ENCODE measurements at places on chromosomes 1 and 21.
A peak's percentile ranks its signal among the peaks of the same experiment; 100 is the strongest.

DNA sequence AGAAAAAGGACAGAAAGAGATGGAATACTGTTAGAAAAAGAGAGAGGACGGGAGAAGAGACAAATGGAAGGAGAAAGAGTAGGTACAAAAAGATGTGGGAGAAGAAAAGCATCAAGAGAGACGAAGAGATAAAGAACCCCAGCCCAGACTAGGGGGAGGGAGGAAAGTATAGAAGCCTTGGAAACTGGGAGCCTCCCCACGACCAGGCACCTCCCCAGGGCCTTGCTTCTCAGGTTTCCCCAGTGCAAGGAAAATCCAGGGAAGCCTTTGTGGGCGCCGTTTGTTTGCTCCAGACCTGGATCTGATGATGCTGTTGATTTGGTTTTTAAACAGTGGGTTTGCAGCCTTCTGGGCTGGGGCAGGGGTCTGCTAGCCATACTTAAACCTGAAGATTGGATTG, 15.2 kb upstream of the ALX3 start:
- no peak for DNase-seq

- no peak for DNase-seq
Observed at GRCh38 chr1:177686933-177687332, 282.9 kb downstream of the SEC16B start.

- DNase-seq, result no peak
Observed at GRCh38 chr1:81358151-81358550, 442.6 kb upstream of the ADGRL2 start.

DNA sequence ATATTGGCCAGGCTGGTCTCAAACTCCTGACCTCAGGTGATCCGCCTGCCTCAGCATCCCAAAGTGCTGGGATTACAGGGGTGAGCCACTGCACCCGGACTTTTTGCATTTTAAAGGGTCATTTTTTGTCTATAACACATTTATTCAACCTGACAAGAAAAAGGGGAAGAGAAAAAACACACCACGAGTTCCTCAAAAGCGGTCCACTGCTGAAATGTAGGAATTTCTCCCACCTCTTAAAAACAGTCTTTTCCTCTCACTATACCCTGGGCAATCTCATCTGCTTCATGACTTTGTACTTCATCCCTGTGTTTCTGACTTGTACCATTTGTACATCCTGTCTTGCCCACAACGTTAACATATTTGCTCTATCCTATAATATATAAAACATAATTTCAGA, 413.3 kb upstream of the PTBP2 start:
- DNase-seq, result no peak

DNA sequence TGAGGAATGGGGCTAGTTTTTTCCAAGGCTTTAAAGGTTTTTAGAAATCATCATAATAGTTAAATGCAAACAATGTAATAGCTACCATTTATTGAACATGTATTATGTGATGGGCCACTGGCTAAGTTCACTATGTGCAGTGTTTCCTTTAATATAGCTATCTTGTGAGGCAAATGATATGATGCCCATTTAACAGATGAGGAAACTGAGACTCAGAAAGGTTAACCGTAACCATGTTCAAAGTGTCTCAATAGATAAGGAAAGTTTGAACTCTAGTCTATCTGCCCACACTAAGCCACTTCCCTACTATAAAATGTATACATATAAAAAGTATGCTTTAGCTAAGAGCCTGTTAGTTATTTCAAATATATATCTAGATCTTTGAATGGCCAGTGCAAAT, 64.8 kb downstream of the GNG12 start:
- DNase-seq, result no peak

DNA sequence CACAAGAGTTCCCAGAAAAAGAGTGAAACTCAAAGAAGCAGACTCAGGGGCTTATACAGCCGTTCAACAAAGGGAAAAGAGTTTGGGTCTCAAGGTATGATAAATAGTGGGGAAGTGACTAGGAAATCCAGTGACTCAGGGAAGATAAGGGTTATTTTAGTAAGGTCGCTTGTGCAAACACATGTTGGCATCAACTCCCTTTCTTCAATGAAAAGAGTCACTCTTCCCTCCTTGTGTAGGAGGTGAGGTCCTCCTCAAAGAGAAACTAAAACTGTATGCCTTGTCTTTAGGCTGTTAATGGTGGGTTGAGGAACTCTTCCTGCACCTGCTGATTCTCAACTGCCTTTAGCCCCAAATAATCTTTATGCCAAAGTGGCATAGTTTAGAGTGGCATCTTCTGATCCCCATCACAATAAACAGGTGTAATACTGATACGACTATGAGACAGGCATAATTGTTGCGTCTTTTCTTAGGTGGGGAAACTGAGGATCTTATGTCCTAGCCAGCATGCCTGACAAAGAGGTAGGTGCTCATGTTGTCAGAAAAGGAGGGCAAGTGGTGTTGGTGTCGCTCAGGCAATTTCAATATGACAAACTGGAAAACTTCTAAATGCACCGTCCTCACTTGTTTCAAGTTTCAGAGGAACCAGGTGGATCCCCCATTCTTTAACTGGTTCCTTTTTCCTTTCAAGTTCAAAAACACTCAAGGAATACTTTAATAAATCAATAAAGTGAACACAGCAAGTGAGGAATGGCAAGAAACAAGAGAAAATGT, 294.1 kb upstream of the RUNX1 start:
- DNase-seq, result no peak

DNA sequence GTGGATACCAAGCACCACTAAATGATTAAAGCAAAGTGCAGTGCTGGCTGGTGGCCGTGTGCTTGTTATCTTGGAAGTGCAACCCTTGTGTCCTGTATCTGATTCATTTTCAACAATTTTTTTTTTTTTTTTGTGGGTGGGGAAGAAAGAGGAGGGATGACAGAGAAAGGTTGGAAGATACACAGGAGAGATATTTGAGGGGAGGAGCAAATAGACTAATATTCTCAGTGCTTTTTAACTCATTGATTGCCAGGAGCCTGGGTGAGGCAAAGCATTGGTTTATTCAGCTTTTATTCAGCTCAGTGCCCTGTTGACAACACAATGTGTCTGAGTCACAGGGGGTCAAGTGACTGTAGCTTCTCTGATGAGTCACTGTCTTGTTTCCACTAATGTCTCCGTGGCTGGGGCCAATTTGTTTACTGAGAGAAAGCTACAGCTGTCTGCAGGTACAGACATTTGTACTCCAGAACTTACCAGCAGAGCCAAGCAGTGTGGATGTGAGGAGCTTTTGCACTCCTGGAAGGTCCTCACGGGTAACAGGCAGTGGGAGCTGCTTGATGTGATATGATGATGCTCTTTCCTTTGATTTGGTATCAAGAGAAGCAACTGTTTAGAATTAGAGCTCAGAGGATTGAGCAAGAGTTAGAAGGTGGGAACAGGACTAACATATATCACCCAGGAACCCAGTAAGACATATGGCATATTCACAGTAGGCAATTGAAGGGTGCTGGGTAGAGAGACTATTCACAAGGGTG, 23.6 kb upstream of the DNM3 start:
- DNase-seq, result peak; percentile 67

GRCh38 chr1:13996334-13996733, 296.3 kb downstream of the PRDM2 start:
- no peak for DNase-seq

DNA sequence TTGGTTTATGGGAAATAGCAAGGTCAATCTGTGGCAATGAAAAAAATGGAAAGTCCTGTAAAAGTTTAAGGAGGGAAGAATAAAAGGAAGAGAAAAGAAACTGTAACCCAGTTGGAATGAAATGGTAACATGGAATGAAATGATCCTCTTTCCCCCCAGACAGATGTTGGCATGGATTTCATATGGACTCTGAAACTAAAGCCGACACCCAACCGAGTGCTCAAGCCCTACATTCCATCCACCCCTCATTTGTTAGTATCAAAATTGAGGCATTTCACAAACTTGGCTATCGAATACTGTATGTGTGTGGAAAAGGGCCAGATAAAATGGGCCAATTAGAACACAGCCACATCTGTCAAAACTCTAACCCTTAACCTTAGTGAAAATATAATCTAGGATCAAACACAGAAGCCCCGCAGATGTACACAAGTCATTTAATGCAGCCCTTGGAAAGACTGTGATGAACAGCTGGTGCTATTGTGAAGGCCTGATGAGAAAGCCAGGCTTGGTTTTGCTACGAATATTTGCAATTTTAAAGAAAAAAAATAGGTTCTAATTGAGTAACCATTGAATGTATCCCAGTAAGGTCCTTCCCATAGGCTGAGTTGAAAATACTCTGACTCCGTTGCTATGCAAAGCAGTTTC, 72.6 kb upstream of the RGL1 start:
- DNase-seq, result no peak

GRCh38 chr21:46456750-46457149, 1.9 kb upstream of the DIP2A start:
- DNase-seq, result no peak

DNA sequence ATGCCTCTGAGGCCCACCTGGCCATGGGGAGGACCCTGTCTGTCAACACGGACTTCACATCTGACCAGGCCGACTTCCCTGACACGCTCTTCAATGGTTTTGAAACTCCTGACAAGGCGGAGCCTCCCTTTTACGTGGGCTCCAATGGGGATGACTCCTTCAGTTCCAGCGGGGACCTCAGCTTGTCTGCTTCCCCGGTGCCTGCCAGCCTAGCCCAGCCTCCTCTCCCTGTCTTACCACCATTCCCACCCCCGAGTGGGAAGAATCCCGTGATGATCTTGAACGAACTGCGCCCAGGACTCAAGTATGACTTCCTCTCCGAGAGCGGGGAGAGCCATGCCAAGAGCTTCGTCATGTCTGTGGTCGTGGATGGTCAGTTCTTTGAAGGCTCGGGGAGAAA, 101.8 kb downstream of the ADARB1 start:
- DNase-seq, result no peak

DNA sequence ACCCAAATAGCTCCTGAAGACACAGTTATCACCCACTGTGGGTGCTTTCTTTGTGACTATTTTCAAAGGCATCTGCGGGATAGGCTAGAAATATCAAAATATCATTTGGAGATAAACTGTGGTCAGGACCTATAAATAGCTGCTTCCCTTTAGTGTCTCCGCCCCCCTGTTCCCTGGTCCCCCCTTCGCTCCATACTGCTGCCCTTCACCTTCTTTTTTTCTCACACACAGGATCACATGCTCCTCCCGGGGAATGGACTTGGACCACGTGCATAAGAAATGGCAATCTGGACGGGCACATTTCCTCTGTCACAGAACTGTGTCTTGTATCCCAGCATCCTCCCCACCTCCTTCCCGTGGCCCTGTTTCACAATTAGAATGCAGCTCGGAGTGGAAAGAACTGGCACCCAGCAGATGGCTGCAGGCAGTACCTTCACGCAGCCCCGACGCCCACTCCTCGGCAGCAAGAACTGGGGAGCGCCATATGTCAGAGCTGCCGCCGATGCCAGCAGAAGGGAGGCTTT, 68.8 kb upstream of the SSX2IP start:
- DNase-seq, result peak; percentile 43

DNA sequence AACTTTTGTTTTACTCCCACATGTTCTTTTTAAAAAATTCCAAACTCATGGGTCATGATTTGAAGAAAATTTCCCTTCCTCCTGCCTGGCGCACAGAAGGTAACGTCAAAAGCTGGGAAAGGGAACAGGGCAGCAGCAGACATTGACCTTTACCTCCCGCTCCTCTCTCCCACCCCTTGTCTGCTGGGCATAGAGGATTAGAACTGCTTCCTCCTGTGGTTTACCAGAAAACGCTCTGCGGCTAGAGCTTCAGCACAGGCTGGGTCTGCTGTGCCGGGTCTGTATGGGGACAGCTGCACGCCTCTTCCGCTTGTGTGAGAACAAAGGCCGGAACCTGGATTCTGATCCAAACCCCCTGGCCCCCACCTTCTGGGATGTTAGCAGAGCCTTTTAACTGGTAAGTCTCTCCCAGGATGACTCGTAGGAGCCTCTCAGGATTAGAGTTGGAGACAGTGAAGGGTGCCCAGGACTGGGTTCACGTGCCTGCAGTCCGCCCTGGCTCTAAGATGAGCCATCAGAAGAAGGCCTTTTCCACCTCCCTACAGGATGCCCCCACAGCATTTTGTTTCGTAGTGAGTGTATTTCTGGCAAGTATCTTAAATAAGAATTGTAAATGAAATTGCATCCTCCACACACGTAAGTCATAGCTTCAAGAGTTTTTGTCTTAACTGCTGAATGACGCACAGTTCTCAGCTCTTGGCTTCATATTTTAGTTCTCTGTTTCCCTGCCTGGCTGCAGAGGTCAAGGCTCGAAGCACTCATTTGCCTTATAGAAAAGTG, 5.2 kb downstream of the H6PD start:
- DNase-seq, result peak; percentile 31

DNA sequence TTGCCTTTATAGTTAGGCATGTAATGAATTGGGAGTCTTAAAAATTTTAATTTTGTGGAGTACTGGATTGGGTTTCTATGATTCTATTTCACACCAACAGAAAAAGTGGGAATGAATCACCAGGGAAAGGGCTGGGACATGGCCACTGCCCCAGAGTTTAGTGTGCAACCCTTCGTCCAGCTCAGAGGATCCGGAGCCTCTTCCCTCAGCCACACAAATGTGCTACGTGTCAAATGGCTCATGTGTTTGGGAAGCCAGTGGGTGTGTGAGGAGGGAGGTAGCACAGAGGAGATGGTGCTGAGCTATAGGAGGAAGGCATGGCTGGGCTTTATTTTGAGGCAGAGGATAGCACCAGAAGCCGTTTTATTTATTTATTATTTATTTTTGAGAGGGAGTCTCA, 247.3 kb downstream of the SIPA1L2 start:
- DNase-seq, result no peak

DNA sequence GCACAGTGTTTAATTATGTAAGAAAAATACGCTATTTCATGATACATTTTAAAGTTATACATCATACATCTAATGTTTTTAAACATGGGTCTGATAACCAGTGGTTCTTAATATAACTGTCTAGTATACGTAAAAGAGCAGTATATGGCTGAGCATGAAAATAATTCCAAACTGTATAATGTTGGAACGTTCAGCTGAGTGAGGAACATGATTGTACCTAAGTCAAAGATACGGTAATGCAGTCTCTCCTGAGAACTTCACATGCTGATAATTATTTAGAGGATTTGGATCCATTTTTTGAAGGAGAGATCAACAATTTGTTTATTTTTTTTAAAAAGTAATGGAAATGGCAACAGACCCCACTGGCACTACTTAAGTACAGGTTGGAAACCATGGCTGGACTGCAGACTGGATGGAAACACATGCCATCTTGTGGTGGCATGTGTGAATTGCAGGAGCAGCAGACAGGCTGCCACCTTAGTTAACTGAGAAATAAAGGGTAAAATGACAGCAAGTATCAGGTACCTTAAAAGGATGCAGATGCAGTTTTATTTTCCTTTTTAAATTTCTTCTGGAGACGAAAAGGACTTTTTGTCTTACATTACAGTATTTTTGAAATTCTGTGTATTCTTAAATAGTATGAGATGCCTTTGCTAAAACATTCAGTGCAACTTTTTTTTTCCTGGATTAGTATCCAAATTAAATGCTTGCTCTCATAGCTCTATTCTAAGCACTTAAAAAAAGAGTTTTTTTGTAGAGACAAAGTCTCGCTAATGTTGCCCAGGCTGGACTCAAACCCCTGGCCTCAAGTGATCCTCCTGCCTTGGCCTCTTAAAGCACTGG, 73.8 kb downstream of the MTR start:
- DNase-seq, result peak; percentile 59

All from H4 (cell line).